ENCODE measurements at places on chromosomes 2 and 18.

DNA sequence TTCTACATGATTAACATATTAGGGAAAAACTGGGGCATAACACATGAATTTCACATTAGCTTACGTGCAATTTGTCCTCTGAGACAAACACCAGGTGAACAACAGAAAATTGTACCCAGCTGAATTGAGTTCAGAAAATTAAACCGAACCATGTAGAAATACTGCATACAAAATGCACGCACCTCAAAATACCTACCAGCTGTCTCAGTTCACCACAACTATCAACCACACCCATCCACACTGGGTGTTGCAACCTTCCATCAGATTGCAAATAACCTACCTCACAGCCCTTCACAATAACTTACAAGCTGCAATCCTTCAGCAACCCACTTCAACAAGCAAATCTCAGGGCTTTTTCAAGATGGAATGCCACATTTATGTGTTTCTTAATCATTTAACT is 55.9 kb downstream of the UNC50 start:
- no peak for DNase-seq

DNA sequence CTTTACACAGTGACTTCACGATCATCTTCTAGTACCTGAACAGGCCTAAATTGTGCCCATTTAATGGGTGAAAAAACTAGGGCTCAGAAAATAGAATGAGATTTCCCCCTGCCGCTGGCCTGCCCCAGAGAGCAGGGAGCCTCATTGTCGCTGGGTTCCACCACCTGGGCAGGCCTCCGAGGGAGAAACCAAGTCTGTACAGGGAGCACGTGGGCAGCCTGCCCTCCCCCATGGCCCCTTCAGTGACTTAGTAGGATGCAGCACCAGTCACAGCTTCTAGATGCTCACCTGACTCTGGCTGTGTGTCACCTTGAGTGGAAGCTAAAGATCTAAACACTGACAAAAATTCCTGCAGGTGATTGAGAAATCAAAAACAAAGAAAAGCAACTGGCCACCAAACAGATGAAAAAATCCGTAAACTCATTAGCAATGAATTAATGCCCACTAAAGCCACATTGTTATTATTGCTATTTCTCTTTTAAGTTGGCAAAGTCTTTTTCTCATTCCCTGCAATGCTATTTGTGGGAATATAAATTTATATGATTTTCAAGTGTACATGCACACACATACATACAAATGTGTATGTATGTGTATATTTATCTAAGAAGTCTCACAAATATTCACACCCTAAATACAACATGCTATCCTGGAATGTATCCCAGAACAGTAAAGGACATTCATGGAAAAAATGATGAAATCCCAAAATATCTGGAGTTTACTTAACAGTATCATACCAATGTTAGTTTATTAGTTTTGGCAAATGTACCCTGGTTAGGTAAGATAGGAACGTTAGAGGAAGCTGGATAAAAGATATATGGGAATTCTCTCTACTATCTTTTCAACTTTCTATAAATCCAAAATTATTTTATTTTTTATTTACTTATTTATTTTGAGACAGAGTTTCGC is 18.7 kb upstream of the ASPRV1 start:
- DNase-seq = no peak

DNA sequence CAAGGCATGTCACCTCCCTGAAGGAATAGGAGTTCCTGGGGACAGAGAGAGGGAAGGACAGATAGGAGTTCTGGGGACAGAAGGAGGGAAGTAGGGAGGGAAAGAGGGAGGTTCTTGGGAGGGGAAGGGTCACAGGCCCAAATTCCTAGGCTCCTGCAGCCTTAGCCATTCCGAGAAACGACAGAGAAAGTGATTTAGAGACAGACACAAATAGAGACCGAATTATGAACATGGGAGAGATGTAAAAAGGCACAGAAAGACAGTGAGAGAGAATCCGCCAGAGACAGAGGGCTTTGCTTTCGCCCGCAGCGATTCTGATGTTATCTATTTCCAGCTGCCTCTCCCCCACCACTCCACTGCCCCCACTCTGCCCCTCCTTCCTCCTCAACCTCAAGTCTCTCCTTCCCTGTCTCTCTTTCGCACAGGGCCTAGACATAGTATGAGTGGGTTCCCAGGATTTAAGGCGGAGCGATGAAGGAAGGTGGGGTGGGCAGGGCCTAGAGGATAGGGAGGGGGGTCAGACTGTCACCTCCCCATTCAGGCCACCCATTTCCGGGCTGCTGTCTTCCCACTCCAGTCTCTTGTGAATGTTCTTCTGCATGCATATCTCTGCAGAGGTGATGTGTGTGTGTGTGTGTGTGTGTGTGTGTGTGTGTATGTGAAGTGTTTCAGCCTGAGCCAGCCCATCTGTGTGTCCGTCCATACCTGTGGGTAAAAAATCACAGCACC is 3.3 kb upstream of the WNT6 start:
- no peak for DNase-seq

DNA sequence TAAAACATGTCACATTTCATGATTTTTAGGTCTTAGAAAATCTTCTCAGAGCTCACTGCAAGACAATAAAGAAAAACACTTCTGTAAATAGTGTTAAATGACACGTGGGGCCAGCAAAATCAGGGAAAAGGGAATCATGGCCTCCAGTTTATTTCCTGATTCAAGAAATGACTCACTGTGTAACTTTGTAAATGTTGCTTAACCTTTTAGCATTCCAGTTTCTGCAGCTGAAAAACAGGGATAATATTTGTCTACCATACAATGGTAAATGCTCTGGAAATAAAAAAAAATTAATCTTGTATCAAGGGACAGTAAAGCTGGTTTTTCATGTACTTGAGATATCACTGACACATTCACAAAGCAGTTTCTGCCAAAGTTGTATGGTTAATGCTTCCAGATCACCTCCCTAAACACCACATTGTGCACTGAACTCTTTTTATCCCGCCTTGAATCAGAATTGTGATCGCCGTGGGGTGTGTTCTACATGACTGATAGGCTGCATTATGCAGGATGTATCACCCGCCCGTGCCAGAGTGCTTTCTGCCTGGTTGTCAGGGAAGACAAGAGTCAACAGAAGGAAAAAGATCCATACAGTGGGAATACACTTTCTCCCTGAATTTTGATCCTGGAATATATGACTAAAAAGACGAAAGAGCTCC is 238.8 kb downstream of the IKZF2 start:
- DNase-seq = peak; percentile 83

DNA sequence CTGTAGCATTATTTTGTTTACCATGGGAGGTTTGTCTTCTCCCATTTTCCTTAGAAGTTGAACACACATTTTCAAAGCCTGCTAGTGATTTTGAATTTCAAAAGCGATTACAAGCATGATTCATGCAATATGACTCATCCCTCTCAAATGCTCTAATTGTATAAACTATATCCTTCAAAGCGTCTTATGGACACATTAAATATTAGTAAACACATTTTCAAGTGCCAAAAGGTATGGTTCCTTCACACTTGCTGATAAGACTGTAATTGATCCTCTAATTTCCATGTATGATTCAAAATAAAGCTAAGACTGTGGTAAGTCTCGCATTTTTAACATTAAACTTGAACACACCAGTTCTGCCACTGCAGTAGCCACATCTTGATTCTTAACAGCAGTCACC is 512.9 kb downstream of the LRRTM4 start:
- DNase-seq = no peak

- DNase-seq = peak; percentile 20
Measured at GRCh38 chr18:57915865-57916582, 112.9 kb upstream of the ATP8B1 start.

GRCh38 chr2:72145289-72145657 is 2.4 kb downstream of the CYP26B1 start:
- peak; percentile 24 for DNase-seq

GRCh38 chr2:18580606-18581005 is 8.8 kb downstream of the NT5C1B start:
- no peak for DNase-seq

DNA sequence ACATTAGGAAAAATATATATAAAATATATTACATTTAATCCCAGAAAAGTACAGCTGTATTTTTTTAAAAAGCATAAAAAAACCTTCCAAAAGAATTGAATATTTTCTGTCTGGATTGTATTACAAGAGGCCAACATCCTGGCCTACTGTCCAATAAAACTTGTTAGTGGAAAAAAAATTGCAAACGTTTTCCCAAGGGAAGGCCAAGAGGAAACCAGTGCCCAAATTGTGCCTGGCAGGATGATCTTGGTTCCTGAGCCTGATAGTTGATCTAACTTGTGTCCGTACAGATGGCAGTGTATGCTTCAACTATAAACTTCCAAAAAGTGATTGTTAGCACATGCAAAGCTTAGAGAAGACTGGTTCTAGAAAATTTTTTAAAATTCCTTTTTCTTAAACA is 90.6 kb upstream of the LPIN2 start:
- no peak for DNase-seq

DNA sequence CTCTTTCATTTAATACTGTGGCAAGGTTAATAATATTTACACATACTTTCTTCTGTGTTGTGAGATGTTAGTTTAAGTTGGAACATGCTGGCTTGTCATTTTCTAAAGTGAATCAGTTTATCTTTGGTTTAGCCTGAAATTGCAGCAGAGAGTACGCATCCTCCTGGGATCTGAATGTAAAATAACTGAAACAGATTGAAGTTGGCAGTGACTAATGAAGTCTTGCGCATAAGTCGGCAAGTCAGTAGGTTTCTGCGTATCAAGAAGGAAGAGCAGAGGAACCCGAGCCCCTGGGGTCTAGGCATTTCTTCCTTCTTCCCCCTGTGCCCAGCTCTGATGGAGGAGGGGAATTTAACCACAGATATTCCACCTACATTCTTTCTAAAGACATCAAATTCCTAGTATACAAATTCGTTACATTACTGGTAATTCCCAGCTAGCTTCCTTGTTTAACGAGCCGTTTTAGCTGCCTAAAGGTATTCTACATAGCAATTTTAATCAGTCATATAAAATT is 392.1 kb upstream of the RAB12 start:
- DNase-seq = no peak

GRCh38 chr2:159561786-159562185 is 54.6 kb downstream of the BAZ2B start:
- no peak for DNase-seq

DNA sequence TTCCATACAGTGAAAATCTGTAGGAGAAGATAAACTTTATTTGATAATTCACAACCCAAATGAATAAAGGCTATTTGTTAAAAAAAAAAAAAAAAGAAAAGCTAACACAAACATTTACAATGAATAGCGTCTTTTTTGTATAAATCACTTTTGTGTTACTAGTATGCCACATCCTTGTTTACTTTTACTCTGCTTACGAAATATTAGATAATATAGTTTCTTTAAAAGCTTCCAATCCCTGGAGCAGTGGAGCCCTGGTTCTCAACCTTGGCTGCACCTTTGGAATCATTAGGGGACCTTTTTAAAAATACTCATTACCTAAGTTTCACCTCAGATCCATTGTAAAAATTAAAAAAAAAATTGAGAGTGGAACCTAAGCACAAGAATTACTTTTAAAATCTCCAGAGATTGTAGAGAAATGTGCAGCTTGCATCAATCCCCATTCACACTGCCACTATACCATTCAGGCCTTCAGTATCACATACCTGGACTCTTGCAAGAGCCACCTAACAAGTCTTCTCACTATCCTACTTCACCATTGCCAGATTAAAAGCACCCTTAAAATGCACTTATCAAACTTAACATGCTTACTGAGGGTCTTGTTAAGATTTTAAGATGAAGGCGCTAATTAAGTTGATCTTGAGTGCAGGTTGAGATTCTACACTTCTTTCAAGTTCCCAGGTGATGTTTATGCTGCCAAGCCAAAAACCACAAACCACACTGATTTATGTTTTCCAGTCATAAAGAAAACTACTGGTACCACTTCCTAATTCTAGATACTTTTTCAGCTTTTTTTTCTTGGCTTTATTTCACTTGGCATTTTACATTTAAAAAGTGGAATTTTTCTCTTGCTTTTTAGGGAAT is 59.7 kb upstream of the ZC3H15 start:
- no peak for DNase-seq

GRCh38 chr2:60383401-60384143 is 169.9 kb downstream of the BCL11A start:
- DNase-seq = no peak

DNA sequence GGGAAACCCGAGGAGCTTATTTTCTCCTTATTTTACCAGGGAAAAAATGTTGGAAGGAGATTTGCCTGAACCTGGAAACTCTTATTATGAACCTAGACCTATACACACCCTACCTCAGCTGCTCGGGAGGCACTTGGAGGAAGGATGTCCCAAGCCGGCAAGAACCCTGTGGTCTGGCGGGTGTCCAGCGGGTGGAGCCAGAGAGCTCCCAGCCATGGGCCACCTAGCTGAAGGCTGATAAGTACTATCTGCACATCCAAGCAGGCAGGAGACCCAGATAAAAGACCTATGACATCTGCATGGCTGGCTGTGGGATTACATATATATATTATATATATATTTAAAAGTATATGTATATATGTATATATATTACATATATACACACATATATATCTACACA is 1.1 kb upstream of the SLC14A1 start:
- DNase-seq = peak; percentile 80

GRCh38 chr18:5524660-5525059 is 19.1 kb downstream of the EPB41L3 start:
- no peak for DNase-seq

- no peak for DNase-seq
Measured at GRCh38 chr18:68233018-68233417, 481.9 kb downstream of the TMX3 start.

GRCh38 chr2:196294516-196294909 is 123.1 kb upstream of the STK17B start:
- no peak for DNase-seq

- DNase-seq = no peak
Measured at GRCh38 chr2:239012936-239013677, 165.2 kb downstream of the TWIST2 start.

GRCh38 chr2:132665401-132666140 is 4.4 kb downstream of the LYPD1 start:
- no peak for DNase-seq

GRCh38 chr2:164737612-164738081 is 104.0 kb downstream of the COBLL1 start:
- peak; percentile 62 for DNase-seq

DNA sequence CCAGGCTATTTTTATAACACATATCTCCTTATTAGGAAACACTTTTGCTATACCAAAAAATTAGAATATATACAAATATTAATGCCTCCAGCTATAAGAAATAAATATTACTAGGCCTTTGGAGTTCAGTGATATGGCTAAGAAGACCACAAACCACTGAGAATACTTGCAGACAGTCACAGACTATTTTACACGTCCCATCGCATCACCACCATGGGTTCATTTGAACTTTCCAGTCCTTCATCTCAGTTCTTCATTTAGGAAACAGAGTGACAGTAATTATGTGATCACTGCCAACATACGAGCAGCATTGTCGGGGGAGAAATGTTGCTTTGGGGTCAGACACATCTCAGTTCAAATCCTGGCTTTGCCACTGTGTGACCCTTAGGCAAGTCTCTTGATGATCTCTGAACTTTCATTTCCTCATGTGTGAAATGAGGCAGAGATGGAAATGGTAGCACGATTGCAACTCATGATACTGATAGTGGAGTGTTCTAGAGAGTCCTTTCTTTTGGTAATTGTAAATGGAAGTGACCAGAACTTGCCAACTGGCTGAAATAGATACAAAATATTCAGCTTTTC is 138.9 kb upstream of the NRP2 start:
- DNase-seq = no peak
